Cardiac muscle cell (in vitro differentiated cells and primary cell): ENCODE measurements at places on chromosomes 1 and 21. TPM values are rescaled to one million over a fixed set of nuclear protein-coding genes. Genes with fewer than 3 reads are reported as not detected.

The TAS1R2 gene
- polyA plus RNA-seq: not detected in 2 replicates

The PLPPR4 gene
- polyA plus RNA-seq: 3.7 and 4.7 TPM in 2 replicates

The CYP4A11 gene
- polyA plus RNA-seq: not detected in 2 replicates

The LMOD1 gene
- polyA plus RNA-seq: 27.4 and 47.9 TPM in 2 replicates

The LACTBL1 gene
- polyA plus RNA-seq: not detected in 2 replicates

The AGTRAP gene
- polyA plus RNA-seq: 81.4 and 94.0 TPM in 2 replicates

The RAB3GAP2 gene
- polyA plus RNA-seq: 9.9 and 17.6 TPM in 2 replicates

The TPM3 gene
- polyA plus RNA-seq: 109 and 139 TPM in 2 replicates

The LCE2B gene
- polyA plus RNA-seq: not detected in 2 replicates

The KIFAP3 gene
- polyA plus RNA-seq: 73.2 and 75.8 TPM in 2 replicates

DNA sequence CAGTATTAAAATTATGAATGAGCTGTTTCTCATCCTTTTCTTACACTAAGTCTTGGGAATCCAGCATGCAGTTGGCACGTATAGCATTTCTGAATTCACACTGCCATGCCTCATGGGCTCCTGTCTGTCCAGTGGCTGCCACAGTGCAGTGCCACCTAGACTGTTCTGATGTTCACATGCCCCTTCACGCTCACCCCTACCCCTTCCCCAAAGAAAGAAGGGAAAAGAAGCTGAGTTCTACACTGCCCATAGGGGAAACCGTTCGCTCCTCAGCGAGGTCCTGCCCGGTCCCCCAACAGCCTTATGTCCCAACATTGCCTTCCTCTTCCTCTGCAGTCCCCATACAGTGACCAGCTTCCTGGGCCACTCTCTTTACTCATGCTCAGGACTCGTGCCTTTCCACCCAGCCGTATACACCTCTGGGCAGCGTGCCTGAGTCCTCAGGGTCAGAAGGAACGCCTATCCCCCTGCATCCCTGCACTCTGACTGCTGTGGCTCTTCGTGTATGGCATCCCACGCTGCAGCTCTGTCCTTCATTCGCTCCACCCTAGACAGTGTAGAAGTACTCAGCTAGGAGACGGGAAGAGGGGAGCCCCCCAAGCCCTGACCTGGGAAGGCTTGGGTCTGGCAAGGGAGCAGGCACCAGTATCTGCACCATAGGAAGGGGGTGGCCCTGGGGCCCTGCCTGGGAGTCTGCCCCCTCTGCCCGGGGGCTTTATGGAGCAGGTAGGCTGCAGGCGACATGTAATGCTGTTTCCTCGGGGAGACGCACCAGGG, 24.1 kb upstream of the ARF1 start:
- no peaks in the 10 kb centered on the region for H3K4me1 ChIP-seq
- no peaks in the 10 kb centered on the region for H3K36me3 ChIP-seq
- H3K27ac ChIP-seq: no peak overlapping the region
- H3K27me3 ChIP-seq: peaks cover 65% of the 10 kb centered on the region
- DNase-seq: no peak

- peaks cover 50% of the 10 kb centered on the region for H3K4me1 ChIP-seq
- H3K27ac ChIP-seq: no peak overlapping the region
- H3K27me3 ChIP-seq: peaks cover 15% of the 10 kb centered on the region
- peak; percentile 61 for DNase-seq
Measured at GRCh38 chr1:41361495-41362356, 492 bp downstream of the FOXO6 start.

DNA sequence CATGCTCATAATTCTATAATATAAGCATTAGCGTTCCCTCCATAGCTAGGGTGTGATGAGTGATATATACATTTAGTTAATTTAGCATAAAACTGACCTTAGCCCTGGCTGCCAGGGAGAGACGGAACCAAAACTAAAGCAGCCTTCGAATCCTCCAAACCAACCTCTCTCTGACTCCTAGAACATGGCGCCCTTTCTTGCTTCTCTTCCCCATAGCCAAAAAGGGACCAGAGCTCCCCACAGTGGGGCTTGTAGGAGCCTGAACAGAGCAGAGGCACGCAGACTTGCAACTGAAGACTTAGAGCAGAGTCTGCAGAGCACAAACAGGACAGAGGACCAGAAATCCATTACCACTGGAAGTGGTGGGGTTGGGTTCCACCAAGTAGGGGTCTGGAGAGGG, 17.7 kb downstream of the IRF2BP2 start:
- no peak for DNase-seq
- H3K36me3 ChIP-seq: no peaks in the 10 kb centered on the region
- H3K27ac ChIP-seq: no peak overlapping the region
- H3K27me3 ChIP-seq: no peaks in the 10 kb centered on the region

DNA sequence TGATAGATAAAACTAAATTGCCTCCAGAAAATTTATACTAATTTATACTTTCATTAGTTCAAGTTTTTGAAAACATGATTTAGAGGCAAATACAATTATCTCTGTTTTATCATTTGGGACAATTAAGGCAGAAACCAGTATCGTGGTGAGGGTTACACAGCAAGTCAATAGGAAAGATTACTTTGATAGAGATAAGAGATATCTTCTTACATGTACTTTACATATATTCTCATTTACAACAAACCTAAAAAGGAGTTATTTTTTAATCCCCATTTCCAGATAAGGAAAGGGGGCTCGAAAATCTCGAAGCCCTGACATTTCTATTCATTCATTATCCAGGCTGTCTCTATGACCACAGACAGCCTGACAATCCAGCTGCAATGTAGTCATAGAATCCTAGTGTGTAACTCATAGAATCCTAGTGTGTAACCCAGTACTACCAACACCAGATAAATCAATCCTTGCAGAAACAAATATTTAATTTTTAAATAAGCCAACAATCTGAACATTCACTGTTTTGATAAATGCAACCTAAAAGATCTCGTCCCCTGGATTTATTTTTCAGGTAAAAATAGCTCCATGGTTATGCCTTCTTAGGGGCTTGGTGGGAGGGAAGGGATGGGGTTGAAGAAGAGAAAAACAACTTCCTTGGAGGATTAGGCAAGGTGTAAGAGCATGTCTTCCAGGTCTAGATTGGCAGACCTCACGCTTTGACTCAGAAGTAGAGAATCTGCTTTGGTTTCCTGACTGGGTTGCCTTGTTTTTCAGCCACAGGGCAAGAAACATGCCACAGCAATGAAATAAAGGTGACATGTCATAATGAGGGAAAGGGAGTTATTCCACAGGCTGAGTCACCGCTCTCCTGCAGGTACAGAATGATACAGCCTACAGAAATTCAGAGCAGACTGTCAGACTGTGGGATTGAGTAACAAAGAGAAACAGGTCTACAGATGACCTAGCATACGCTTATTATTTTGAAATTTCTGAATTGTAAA, 45.6 kb downstream of the IRF2BP2 start:
- no peaks in the 10 kb centered on the region for H3K27me3 ChIP-seq
- H3K36me3 ChIP-seq: no peaks in the 10 kb centered on the region
- DNase-seq: no peak
- H3K27ac ChIP-seq: peak overlapping the region; percentile 52
- peaks cover 5% of the 10 kb centered on the region for H3K4me1 ChIP-seq
- no peak overlapping the region for H3K4me3 ChIP-seq

- no peak overlapping the region for H3K4me3 ChIP-seq
- no peaks in the 10 kb centered on the region for H3K4me1 ChIP-seq
- no peak overlapping the region for H3K27ac ChIP-seq
- H3K27me3 ChIP-seq: no peaks in the 10 kb centered on the region
Measured at GRCh38 chr1:38839363-38839762, 20.2 kb downstream of the RRAGC start.

DNA sequence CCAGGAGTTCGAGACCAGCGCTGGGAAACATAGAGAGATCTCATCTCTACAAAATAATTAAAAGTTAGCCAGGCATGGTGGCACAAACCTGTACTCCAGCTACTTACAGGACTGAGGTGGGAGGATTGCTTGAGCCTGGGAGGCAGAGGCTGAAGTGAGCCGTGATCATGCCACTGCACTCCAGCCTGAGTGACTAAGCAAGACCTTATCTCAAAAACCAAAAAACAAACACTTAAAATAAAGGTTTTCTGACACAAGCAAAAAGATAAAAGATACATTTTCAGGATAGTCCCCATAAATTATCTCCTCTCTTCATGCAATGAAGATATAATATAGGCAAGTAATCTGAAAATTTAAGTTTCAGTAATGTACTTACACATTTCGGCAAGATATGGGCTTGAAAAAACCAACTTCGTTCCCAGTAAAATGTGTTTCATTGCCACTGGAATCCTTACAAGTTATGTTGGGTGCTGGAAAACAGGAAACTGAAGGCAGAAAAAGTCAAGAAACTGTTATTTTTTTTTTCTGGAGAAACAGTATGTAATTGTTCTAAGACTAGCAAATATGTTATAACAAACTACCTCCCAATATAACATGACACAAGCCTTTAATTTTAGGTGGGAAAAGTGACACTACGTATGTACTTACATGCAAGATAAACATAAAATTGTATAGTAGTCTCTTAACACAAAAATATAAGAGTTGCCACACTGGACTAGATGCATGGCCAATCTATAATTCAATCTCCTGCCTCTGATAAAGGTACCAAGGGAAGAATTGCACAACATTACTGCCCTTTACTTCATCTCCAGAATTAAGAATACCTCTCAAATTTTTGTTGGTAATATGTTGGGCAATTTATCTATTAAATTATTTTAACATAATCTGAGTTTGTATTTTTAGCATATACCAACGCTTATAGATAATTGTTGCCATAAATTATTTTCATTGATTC, 15.7 kb downstream of the TM2D1 start:
- H3K27ac ChIP-seq: no peak overlapping the region
- no peaks in the 10 kb centered on the region for H3K27me3 ChIP-seq
- no peak for DNase-seq
- H3K36me3 ChIP-seq: peaks cover 10% of the 10 kb centered on the region

GRCh38 chr1:91011726-91012125, 10.1 kb downstream of the ZNF644 start:
- no peaks in the 10 kb centered on the region for H3K36me3 ChIP-seq
- no peak overlapping the region for H3K4me3 ChIP-seq
- DNase-seq: no peak
- H3K27me3 ChIP-seq: no peaks in the 10 kb centered on the region
- H3K4me1 ChIP-seq: no peaks in the 10 kb centered on the region

DNA sequence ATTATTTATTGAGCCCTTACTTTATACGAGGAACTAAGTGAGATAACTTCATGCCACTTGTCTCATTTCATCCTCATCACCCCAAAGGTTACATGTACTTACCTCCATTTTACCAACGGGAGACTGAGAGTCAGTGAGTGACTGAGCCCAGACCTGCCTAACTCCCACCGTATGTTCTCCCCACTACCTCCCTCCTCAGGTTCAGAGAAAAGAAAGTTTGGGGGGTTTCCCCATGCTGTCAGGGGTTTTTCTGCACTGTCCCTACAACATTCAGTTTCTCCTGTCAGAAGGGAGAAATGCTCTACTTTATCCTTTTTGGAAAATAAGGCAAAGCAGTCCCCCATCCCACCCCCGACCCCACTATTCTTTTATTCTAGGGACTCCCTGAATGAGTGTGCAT, 32.9 kb downstream of the FAM78B start:
- no peak for DNase-seq
- no peaks in the 10 kb centered on the region for H3K4me1 ChIP-seq
- H3K27me3 ChIP-seq: no peaks in the 10 kb centered on the region
- H3K36me3 ChIP-seq: no peaks in the 10 kb centered on the region
- no peak overlapping the region for H3K27ac ChIP-seq
- H3K4me3 ChIP-seq: no peak overlapping the region

DNA sequence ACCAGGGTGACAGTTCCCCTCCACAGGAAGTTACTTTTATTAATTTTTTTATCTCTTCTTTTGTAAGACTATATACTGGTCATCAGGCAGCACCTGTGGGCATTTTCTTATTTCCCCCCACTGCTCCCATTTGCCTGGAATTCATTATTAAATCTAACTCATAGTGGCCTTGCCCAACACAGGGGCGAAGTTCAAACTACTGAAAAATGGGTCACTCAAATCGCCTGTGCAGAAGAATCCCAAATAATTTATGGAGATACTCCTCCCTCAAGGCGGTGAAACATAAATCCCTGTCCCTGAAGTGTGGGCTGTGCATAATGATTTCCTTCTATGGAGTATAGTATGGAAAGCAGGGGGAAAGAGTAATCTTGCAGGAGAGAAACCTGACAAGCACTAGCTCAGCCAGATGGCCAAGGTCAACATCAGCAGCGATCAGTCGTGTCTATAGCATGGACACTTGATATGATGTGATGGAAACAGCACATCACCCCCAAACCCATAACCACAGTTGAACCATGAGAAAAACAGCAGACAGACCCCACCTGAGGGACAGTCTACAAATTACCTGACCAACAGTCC, 7.9 kb downstream of the CAMK2N1 start:
- no peaks in the 10 kb centered on the region for H3K4me1 ChIP-seq
- H3K27me3 ChIP-seq: peaks cover 84% of the 10 kb centered on the region
- no peak overlapping the region for H3K4me3 ChIP-seq
- H3K36me3 ChIP-seq: no peaks in the 10 kb centered on the region
- DNase-seq: no peak

GRCh38 chr1:212062832-212063438, 27.4 kb downstream of the DTL start:
- H3K4me1 ChIP-seq: no peaks in the 10 kb centered on the region
- H3K27ac ChIP-seq: no peak overlapping the region
- DNase-seq: peak; percentile 56
- H3K27me3 ChIP-seq: no peaks in the 10 kb centered on the region
- H3K4me3 ChIP-seq: no peak overlapping the region
- H3K36me3 ChIP-seq: no peaks in the 10 kb centered on the region

DNA sequence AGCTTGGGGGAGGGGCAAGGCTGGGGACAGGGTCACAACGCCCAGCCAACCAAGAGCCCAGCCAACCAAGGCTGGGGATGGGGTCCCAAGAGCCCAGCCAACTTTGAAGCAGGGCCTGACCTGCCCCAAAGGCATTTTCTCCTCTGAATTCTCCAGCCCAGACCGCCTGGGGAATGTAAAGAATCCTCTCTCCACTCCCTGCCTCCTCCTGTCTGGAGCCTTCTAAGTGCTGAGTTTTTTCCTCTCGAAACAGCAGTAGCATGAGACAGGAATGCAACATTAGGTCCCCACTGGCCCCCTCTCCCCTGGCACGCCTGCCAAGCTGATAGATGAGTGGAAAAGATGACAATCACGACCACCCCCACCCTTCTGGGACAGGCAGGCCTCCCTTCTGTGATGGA, 17.0 kb downstream of the C1orf198 start:
- H3K36me3 ChIP-seq: peaks cover 3% of the 10 kb centered on the region
- no peaks in the 10 kb centered on the region for H3K27me3 ChIP-seq
- H3K27ac ChIP-seq: peak overlapping the region; percentile 97
- peaks cover 48% of the 10 kb centered on the region for H3K4me1 ChIP-seq
- no peak overlapping the region for H3K4me3 ChIP-seq
- peak; percentile 90 for DNase-seq

DNA sequence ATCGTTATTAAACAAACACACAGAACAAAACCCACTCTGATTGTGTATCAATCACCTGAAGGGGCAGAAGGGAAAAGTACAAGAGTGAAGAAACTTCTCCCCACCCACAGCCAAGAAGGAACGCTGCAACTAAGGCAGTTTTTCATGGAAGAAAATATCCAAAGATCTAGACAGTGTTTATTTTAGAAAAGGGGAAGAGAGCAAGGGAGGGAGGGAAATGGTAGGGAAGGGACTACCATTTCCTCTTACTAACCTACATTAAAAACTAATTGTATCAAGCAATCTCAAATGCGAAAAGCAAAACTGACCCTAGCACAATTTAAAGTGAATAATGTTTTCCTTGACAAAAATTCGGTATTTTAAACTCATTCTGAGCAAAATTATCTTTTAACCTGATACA, 3.5 kb downstream of the NRIP1 start:
- H3K36me3 ChIP-seq: no peaks in the 10 kb centered on the region
- no peak overlapping the region for H3K27ac ChIP-seq
- H3K4me3 ChIP-seq: no peak overlapping the region
- DNase-seq: no peak
- no peaks in the 10 kb centered on the region for H3K27me3 ChIP-seq

GRCh38 chr21:32698971-32699693, 28.7 kb downstream of the SYNJ1 start:
- H3K4me3 ChIP-seq: no peak overlapping the region
- H3K4me1 ChIP-seq: peaks cover 18% of the 10 kb centered on the region
- peak; percentile 18 for DNase-seq
- H3K36me3 ChIP-seq: no peaks in the 10 kb centered on the region
